Activated T-helper 1 cell treated with anti-CD3 and anti-CD28 coated beads, Interleukin-2, amount 50 U/mL, for 16 hours (primary cell): ENCODE measurements at places on chromosomes 1 and 21.

GRCh38 chr1:31390071-31390470 is 17.2 kb upstream of the FABP3 start:
- DNase-seq, result no peak

GRCh38 chr21:16194788-16195537 is 465.2 kb downstream of the USP25 start:
- DNase-seq, result no peak

GRCh38 chr1:211493876-211494653 is 2.1 kb upstream of the RD3 start:
- no peak for DNase-seq

DNA sequence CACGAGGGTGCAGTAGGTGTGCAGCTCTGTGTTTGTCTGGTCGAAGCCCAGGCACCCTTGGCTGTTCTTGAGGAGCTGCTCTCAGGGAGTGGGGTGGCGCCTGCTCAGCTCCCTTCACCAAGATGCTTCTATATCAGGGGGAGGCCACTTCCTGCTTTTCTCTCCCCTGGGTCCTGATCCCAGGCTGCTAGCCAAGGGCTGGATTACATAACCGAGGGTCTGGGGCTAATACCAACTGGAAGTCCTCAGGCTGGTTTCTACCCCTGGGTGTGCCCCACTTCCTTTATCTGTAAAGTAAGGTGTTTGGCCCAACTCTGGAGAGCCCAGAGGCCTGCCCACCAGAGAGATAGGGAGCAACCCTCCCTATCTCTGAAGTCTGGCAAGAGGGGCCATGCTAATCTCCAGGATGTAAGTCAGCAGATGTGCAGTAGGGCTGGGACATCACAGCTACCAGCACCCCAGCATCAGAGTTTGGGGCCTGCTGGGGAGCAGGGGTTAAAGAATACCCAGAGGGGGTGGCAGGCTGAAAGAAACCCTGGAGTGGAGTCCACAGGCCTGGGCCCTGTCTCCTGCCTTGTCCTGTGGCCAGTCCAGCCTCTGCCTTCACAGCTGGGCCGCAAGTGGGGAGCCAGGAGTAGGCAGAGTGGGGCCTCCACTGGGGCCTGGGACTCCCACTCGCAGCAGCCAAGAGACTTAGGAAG is 2.1 kb downstream of the SELENBP1 start:
- no peak for DNase-seq

DNA sequence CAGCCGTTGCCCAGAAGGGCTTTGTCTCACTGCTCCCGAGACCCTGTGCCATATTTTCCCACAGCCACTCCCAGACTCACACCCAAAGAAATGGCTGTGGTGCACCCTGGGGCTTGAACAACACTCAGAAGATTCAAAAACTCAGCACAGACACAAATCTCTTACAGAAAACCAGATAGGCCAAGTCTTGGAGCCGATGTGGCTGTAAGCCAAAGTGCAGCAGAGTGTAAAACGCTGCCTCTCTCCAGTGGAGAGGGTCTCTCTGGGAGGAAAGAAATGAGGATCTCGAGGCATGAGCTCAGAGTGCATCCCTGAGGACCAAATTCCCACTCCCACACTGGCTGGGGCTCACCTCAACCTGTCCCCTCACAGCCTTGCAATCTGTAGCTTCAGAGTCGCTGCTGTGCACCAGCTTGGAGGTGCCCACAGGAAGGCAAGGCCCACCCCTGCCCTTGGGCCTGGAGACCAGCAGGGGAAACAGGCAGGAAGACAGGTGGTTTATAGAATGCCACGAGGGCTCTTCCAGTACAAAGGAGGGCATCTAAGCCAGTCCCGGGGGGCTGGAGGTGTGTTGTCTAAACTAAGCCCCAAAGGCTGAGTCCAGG is 171.3 kb upstream of the AJAP1 start:
- DNase-seq, result no peak

DNA sequence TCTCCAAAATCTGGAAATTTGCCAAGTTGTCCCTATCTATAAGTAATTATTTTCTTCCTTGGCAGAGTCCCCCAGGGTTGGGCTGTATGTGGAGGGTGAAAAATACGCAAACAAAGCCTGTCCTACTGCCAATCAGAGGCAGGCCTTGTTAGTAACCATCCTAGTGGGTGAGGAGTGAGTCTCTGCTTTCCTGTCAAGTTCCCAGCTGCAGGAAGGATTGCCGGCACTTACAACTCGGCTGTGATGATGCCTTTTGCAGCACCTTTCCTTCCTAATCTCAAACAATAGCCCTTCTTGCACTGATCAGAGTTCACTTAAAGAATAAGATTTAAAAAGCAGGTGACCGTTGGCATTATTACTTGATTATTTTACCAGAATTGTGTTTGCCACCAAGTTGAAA is 31.3 kb upstream of the FGGY start:
- no peak for DNase-seq

- DNase-seq, result no peak
Observed at GRCh38 chr1:31264790-31265386, 25.2 kb upstream of the NKAIN1 start.

DNA sequence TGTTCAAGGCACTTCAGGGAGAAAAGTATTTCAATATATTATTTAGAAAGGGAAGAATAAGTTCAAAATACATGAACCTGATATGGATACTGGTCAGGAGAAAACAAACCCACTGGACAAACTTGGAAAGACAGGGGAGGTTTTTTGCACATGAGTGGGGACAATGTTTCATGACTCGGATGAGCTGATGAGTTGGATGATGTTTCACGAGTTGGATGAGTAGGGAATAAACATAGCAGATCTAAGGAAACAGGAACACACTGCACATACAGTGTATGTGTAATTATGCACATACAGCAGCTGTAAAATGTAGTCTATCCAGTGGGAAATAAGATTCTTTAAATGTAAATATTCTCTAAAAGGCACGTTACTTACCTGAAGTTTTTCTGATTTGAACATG is 682.9 kb upstream of the ADAMTS5 start:
- DNase-seq, result no peak

- no peak for DNase-seq
Observed at GRCh38 chr1:48013270-48013669, 16.1 kb upstream of the TRABD2B start.

DNA sequence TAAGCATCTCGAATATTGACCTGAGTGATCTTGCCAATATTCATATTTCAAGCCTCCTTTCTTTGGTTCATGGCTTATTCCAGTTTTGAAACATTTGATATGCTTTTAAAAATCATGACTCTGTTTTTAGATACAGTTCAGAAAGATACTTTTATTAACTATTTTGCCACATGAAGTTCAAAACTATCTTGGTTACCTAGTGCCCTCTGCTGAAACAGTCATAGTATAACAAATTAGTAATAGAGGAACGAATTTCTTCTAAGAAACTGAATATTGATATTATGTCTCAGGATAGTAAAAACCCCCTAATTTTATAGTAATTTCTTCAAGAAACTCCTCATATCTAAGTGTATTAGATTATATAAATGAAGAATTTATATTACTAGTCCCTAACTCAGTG is 52.6 kb upstream of the RC3H1 start:
- DNase-seq, result no peak

DNA sequence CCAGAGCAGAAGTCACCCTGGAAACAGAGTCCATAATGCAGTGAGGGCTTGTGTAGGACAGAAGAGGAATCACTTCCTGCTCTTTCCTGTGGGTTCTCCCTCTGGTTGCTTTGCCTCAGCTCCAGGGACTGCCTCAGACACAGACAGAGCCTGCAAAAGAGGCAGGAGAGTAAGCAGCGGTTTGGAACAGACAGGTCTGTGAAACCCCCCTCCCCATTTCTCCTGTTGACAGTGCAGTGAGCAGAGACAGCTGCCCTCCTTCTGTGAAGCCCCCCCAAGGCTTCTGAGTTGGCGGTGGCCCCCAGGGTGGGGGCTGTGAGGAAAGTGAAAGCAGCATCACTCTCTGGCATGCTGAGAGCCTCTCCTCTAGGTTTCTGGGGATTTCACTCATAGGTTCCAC is 53.0 kb downstream of the MAB21L3 start:
- no peak for DNase-seq

- DNase-seq, result no peak
Observed at GRCh38 chr1:110618668-110619067, 12.5 kb upstream of the KCNA2 start.

DNA sequence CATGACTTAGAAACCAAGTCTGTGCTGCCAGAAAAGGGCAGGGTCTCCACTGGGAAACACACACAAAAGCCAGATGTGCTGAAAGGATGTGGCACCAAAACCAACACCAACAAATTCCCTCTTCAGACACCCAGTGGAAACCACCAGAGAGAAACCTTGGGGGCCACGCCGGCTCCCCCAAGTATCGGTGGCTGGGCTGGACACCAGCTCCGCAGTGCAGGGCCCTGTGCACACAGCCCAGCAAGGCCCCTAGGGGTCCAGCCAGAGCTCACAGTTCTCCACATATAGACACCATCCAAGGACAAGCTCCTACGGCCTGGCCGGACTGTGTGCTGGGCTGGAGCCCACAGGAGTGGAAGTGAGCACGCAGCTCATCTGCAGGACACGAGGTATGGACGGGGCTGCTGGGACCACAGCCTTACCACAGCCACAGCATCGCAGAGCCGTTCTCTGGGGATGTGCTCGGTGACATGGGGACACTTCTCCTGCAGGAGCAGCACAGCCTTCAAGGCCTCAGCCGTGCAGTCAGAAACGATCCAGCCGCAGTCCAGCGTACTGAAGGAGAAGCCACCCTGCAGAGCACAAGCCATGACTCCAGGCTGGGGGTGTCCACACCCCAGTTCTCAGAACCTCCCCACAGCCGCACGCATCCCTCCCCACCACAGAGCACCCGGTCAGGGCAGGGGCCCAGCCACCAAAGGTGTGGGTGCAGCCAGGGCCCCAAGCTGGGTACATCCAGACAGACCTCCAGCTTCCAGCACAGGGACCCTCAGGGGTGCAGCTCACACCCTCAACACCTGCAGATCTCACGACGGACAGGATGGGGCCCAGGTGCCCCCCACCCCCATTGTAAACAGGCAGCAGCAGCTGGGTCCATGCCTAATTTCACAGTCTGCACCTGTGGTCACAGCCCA is 21.3 kb downstream of the LSS start:
- DNase-seq, result no peak

- DNase-seq, result no peak
Observed at GRCh38 chr1:184299796-184300195, 87.0 kb upstream of the C1orf21 start.

DNA sequence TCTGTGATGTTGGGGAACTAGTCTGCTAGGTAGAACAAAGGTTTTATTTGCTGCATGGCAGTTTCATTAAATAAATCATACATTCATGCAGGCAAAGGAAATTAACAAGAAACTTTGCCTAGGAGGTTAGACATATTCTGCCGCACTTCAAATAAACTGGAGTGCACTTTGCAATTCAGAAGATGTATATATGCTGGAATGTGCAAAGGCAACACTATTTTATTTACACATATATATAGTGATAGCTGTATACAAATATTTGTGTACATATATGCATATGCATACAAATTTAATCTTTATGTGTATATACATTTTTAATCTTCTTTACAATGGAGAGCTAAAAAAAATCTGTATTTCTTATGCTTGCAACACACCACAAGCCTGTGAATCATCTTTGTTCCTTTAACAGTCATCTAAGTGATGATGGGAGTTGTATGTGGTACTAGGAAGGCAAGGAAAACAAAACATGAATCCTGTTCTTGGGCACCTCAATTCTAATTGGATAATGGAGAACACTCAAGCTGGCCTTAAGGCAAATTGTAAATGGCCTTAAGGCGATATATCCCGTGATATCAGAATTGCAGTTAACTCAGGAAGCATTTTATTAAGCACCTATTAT is 605.8 kb upstream of the CAMK1G start:
- DNase-seq, result no peak

GRCh38 chr1:188128761-188129160 is 1300.0 kb downstream of the PLA2G4A start:
- no peak for DNase-seq

- no peak for DNase-seq
Observed at GRCh38 chr1:174884038-174884437, 115.7 kb upstream of the CACYBP start.

- no peak for DNase-seq
Observed at GRCh38 chr1:22132517-22133235, 10.2 kb downstream of the WNT4 start.

DNA sequence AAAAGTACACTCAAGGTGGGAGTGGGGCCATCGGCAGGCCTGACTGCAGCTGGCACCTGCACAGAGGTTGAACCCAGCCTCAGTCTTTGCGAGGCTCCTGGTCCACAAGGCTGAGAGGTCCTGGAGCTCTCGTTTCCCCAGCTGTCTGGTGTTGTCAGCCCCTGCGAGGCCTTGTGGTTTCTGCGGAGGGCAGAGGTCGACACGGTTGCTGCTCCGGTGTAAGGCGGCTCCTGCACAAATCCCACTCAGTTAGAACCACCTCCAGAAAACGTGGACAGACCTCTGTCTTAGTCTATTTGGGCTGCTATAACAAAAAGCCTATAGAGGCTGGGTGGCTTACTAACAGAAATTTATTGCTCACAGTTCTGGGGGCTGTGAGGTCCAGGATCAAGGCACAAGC is 5.8 kb downstream of the KIAA1614 start:
- DNase-seq, result no peak

GRCh38 chr1:17097147-17097546 is 22.1 kb downstream of the PADI2 start:
- DNase-seq, result no peak

DNA sequence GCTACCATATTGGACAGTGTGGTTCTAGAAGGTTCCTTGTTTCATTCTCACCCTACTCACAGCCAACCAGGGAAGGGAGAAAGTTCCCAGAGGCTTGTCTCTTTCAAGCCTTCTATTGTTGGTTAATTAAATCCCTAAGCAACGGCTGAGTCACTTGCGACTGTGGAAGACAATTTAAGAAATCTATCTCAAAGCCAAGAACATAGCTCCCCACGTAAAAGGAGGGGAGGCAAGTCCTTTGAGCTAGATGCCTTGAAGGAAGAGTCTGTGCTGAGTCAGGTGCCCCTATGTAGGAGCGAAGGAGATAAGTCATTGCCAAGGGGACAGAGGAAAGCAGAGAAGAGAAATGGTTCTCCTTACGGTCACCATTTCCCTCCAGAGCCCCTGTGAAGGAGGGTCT is 79.4 kb upstream of the PPP2R5A start:
- no peak for DNase-seq

GRCh38 chr1:206041640-206042039 is 11.3 kb upstream of the RHEX start:
- DNase-seq, result no peak

DNA sequence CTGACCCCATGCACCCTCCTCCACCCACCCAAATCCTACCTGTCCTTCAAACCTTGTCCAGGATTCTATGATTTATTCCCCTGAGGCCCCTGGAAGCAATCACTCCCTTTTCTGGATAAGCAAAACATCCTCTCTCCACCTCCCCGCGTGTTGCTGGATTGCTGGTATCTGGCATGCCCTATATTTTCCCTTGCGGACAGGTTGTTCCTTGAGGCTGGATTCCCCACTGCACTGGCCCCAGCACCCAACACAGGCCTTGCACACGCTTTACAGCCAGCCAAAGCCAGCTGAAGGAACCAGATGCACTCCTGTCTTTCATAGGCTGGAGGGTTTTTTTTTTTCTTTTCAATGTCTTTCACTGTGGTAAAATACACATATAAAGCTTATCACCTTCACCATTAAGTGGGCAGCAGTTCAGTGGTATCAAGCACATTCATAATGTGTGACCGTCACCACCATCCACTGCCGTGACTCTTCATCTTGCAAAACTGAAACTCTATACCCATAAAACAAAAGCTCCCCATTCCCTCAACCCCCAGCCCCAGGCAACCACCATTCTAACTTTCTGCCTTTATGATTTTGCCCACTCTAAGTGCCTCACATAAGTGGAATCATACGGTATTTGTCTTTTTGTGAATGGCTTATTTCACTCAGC is 50.9 kb downstream of the TOR1AIP2 start:
- DNase-seq, result no peak
